Activated CD4-positive, alpha-beta T cell treated with anti-CD3 and anti-CD28 coated beads, Interleukin-2, amount 10 ng/mL, durations not matched to agents 24 days and 14 days (primary cell): ENCODE measurements at places on chromosomes 3 and 15. TPM values are rescaled to one million over a fixed set of nuclear protein-coding genes. Genes with fewer than 3 reads are reported as not detected.
A peak's percentile ranks its signal among the peaks of the same experiment; 100 is the strongest.

Gene TMEM207
- total RNA-seq = not detected in 2 replicates

DNA sequence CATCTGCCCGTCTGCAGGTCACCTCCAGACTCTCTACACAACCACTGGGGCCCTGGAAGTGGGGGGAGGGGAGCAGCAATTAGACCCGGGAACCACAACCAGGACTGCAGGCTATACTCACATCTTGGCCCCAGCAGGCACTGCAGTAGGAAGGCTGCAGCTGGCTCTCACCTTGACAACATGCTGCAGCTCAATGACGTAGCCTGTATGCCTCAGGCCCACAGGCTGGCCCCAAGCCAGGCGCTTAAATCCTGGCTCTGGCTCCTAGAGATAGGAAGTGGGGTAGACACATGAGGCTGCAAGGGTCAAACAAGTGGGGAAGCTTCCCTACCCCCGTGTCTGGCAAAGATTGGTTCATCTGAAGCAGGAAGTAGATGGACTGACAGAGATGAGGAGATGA is 4.6 kb upstream of the QRICH1 start:
- H3K36me3 ChIP-seq = peaks cover 50% of the 10 kb centered on the region
- no peaks in the 10 kb centered on the region for H3K27me3 ChIP-seq
- H3K4me1 ChIP-seq = peaks cover 12% of the 10 kb centered on the region

GRCh38 chr15:65044724-65045481 is at the start of gene SLC51B:
SLC51B (plus strand) TSS chr15:65045387; CDS start chr15:65050005, 4,618 bp downstream.
- no peak for DNase-seq
- H3K4me1 ChIP-seq = peaks cover 13% of the 10 kb centered on the region
- no peak within 1 kb of the TSS for H3K4me3 ChIP-seq
- peaks cover 4% of the 10 kb centered on the region for H3K27me3 ChIP-seq
- no peak within 1 kb of the TSS for H3K27ac ChIP-seq
- no peaks in the 10 kb centered on the region for H3K36me3 ChIP-seq

DNA sequence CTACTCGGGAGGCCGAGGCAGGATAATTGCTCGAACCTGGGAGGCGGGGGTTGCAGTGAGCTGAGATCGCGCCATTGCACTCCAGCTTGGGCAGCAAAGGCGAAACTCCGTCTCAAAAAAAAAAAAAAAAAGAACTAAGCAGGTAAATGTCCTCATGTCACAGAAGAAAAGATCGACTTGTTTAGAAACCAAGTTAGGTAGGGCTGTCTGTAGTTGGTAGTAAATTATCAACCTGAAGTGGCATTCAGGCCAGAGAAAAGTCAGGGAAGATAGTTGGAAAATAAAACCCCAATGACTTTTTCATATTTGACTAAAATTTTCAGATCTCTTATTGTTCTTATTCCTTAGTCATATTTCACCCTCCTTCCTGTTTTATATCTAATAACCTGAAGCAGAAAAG is 55.4 kb downstream of the ZNF609 start:
- no peak overlapping the region for H3K27ac ChIP-seq
- peaks cover 34% of the 10 kb centered on the region for H3K4me1 ChIP-seq
- no peak overlapping the region for H3K4me3 ChIP-seq
- no peak for DNase-seq
- H3K36me3 ChIP-seq = peaks cover 25% of the 10 kb centered on the region

DNA sequence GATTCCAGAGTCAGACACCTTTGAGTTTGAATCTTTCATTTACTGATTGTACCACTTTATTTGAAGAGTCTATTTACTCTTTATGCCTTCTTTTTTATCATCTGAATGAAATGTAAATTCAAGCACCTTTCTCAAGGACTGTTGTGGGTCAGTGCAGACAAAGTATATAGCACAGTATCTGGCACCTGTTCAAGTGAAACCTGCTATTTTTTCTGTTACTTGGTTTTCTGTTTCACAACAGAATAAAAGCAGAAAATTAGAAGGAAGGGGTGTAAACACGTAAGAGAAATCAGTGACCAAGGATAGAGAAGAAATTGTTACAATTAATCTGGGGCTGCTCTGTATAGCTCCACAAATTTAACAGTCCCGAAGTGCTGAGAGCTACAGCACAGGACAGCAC is 357.4 kb downstream of the RSL24D1 start:
- H3K27ac ChIP-seq = no peak overlapping the region
- H3K36me3 ChIP-seq = no peaks in the 10 kb centered on the region
- DNase-seq = no peak
- no peak overlapping the region for H3K4me3 ChIP-seq
- H3K4me1 ChIP-seq = no peaks in the 10 kb centered on the region
- no peaks in the 10 kb centered on the region for H3K27me3 ChIP-seq

GRCh38 chr15:70479785-70480184 is 283.6 kb downstream of the UACA start:
- H3K27ac ChIP-seq = no peak overlapping the region
- peaks cover 63% of the 10 kb centered on the region for H3K4me1 ChIP-seq
- peaks cover 5% of the 10 kb centered on the region for H3K36me3 ChIP-seq
- peak overlapping the region; percentile 58 for H3K4me3 ChIP-seq
